ENCODE measurements at places on chromosomes 1 and 21. TPM values are rescaled to one million over a fixed set of nuclear protein-coding genes. Genes with fewer than 3 reads are reported as not detected.

- DNase-seq = no peak
Observed at GRCh38 chr1:83998205-83998497, 781 bp downstream of the TTLL7 start.

GRCh38 chr1:226723657-226724532 lies 15.2 kb downstream of the ITPKB start:
- no peak for DNase-seq

DNA sequence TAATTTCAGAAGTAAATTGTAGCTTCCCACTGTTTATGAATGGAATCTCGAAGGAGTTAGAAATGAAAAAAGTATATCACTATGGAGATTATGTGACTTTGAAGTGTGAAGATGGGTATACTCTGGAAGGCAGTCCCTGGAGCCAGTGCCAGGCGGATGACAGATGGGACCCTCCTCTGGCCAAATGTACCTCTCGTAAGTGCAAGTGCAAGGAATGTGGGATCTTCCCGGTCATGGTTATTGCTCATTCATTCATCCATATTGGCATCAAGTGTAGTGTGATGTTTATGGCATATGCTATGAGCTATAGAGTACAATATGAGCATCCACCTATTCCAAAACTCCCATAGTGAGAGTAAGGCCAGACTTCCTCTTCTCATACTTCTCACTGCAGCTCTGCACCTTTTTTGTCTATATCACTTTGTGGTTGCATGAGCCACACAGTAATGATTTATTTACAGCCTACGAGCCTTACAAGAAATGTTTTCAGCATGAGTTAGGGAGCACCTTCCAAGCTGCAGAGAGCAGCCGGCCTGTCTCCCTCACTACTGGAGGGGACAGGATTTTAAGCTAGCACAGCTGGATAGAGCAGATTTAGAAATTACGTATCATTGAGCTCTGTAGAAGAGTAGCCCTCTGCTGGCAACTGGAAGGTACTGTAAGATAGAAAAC lies 24.9 kb upstream of the CR1L start:
- DNase-seq = no peak

GRCh38 chr1:91014475-91014874 lies 7.4 kb downstream of the ZNF644 start:
- no peak for DNase-seq

The AADACL3 gene
- not detected for total RNA-seq

- no peak for DNase-seq
Observed at GRCh38 chr1:108877348-108878159, 769 bp downstream of the GPSM2 start.

GRCh38 chr1:176531921-176532897 lies 69.2 kb downstream of the PAPPA2 start:
- no peak for DNase-seq
